Right atrium auricular region (tissue), 2 donors: ENCODE measurements at places on chromosomes 2 and 18. TPM values are rescaled to one million over a fixed set of nuclear protein-coding genes. Genes with fewer than 3 reads are reported as not detected.

MOGAT1 gene
- total RNA-seq, result not detected

DNA sequence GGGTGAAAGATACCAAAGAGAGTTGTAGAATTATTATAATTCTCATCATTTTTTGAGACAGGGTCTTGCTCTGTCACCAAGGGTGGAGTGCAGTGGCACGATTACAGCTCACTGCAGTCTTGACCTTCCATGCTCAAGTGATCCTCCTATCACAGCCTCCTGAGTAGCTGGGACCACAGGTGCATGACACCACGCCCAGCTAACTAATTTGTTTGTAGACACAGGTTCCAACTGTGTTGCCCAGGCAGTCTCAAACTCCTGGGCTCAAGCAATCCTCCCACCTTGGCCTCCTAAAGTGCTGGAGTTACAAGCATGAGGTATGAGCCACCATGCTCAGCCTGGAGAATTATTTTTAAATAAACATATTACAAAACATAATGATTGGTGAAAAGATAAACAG is 92.8 kb upstream of the MSH6 start:
- no peak overlapping the region for H3K27ac ChIP-seq
- no peaks in the 10 kb centered on the region for H3K36me3 ChIP-seq
- no peak for DNase-seq
- no peak overlapping the region for H3K4me3 ChIP-seq
- no peaks in the 10 kb centered on the region for H3K27me3 ChIP-seq

GRCh38 chr18:58829263-58829662 is 35.4 kb upstream of the ZNF532 start:
- no peaks in the 10 kb centered on the region for H3K27me3 ChIP-seq
- H3K27ac ChIP-seq, result no peak overlapping the region
- H3K36me3 ChIP-seq, result no peaks in the 10 kb centered on the region
- H3K4me3 ChIP-seq, result no peak overlapping the region
- no peak for DNase-seq
- H3K4me1 ChIP-seq, result no peaks in the 10 kb centered on the region

- no peak overlapping the region for H3K27ac ChIP-seq
- no peaks in the 10 kb centered on the region for H3K36me3 ChIP-seq
- H3K27me3 ChIP-seq, result no peaks in the 10 kb centered on the region
- no peak for DNase-seq
Observed at GRCh38 chr2:207514451-207514850, 15.3 kb upstream of the CREB1 start.

- H3K27me3 ChIP-seq, result no peaks in the 10 kb centered on the region
- no peak overlapping the region for H3K4me3 ChIP-seq
- H3K27ac ChIP-seq, result no peak overlapping the region
- H3K36me3 ChIP-seq, result no peaks in the 10 kb centered on the region
- H3K4me1 ChIP-seq, result no peaks in the 10 kb centered on the region
Observed at GRCh38 chr2:227413371-227413770, 25.6 kb upstream of the SCYGR1 start.

LRATD1 gene
- 3.1 TPM for total RNA-seq

DNA sequence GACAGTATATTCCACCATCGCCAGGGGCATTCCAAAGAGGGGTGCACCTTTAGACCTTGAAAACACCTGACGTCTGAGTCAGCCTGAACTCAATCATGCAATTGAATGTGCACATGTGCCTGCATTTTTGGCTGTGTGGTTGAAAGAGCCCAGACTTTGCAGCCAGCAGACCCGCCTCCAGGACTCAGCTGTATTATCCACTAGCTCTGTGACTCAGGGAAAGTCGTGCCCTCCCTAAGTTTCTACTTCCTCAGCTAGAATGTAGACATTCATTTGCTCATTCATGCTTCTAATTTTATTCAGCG is 94.2 kb downstream of the LRRC30 start:
- no peaks in the 10 kb centered on the region for H3K36me3 ChIP-seq
- H3K4me1 ChIP-seq, result peaks cover 7% of the 10 kb centered on the region
- H3K4me3 ChIP-seq, result no peak overlapping the region
- H3K27me3 ChIP-seq, result peaks cover 3% of the 10 kb centered on the region
- H3K27ac ChIP-seq, result no peak overlapping the region

PMAIP1 gene
- 0.22 TPM for total RNA-seq

DNA sequence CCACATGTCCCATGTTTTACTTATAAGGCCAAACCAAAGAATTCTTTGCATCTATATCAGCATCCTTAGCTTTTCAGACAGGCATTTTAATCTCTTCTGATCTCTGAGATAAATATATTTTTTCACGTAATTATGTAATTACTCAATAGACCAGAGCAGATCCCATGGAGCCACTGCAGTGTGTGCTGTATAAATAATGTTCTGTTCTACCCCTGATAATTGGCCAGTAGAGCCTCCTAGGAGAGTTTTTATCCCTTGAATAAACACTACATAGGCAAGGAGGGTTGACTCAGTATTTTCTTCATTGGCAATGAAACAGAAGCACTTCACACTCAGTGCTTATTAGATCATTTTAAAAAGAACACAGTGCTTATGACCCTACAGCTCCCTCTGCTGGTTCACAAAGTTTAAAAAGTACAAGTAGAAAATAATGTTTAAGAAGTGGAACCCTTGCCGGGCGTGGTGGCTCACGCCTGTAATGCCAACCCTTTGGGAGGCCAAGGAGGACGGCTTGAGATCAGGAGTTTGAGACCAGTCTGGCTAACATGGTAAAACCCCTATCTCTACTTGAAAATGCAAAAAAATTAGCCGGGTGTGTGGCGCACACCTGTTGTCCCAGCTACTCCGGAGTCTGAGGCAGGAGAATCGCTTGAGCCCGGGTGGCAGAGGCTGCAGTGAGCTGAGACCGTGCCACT is 91.9 kb downstream of the PPP1R1C start:
- H3K4me3 ChIP-seq, result no peak overlapping the region
- H3K27ac ChIP-seq, result no peak overlapping the region
- peaks cover 6% of the 10 kb centered on the region for H3K4me1 ChIP-seq
- H3K27me3 ChIP-seq, result no peaks in the 10 kb centered on the region
